ENCODE measurements at places on chromosomes 16 and 17.

GRCh38 chr16:17215306-17215705 lies 255.5 kb downstream of the XYLT1 start:
- no peak for DNase-seq

- DNase-seq = no peak
Measured at GRCh38 chr17:55320594-55321426, 56.0 kb downstream of the HLF start.

DNA sequence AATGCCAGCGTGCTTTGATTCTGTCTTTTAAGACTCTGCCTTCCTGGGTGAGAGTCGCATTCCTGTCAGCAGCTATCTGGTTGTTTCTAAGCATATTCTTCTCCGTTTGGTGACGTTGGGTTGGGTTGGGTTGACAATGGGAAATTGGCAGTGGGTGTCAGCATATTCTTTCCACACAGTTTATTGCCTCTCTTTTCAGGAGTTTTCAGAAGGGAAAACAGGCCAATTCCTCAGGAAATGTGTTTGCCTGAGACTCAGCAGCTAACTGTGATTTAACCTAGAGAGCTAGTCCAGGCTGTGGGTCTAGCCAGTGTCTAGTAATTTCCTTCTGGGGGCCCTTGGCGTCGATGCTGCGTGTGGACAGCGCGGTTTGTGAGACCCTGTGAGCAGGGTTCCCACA lies 21.2 kb downstream of the EPN2 start:
- no peak for DNase-seq

DNA sequence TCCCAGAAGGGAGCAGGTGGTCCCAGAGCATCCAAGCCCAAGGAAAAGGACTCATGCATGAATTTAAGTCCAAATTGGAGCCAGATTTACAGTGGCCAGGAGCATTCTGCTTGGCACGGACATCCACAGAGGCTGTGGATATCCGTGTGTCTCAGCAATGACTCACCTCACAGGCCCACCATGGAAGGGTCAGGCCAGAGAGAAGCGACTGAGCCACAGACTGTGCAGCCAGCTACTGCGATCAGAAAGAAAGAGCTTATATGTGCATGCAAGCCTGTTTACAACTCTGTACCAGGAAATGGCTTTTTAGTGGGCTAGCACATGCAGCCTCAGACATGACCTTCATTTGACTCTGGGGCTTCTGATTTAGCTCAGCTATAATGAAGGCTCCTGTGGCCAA lies 231.0 kb downstream of the C16orf95 start:
- peak; percentile 83 for DNase-seq

GRCh38 chr17:39264119-39264518 lies 38.4 kb upstream of the STAC2 start:
- no peak for DNase-seq

- no peak for DNase-seq
Measured at GRCh38 chr16:64083428-64084129, 1038.3 kb downstream of the CDH11 start.

GRCh38 chr16:84581158-84581557 lies 36.7 kb downstream of the COTL1 start:
- no peak for DNase-seq

GRCh38 chr16:4615384-4616046 lies 827 bp upstream of the UBALD1 start:
- DNase-seq = no peak

DNA sequence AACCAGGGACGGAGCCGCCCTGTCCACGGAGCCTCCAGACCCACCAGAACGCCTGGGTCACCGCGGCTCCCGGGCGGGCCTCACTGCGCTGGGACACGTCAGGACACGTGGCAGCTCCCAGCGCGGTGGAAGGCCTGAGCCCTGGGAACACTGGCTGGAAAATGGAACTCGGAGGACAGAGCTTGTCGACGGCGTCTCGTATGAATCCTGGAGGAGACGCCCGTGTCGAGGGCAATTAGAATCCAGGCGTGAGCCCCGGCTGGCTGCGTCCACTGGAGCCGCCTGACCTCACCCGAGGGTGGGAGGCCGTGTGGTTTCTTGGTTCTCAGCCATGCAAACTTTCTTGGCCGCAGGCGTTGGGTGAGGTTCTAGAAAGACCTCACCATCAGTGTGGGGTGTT lies 173.9 kb downstream of the LAT start:
- DNase-seq = no peak

- DNase-seq = no peak
Measured at GRCh38 chr17:76275382-76276068, 10.4 kb downstream of the UBALD2 start.

DNA sequence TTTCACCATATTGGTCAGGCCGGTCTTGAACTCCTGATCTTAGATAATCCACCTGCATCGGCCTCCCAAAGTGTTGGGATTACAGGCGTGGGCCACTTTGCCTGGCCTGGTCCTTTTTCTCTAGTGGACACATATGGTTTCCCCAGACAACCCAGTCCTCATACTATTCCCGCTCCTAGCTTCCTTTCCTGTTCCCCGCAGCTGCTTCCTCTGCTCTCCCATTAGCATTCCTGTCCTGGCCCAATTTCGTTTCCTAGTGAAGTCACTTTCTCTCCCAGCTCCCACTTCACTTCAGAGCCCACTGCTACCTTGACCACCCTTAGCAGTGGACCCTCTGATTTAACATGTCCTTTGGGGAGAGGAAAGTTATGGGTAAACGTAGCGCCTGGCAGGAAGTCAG lies 11.3 kb downstream of the KATNIP start:
- no peak for DNase-seq

GRCh38 chr17:39156491-39156890 lies 5.1 kb upstream of the PLXDC1 start:
- no peak for DNase-seq

- no peak for DNase-seq
Measured at GRCh38 chr17:75891605-75892555, 4.9 kb downstream of the TRIM65 start.

DNA sequence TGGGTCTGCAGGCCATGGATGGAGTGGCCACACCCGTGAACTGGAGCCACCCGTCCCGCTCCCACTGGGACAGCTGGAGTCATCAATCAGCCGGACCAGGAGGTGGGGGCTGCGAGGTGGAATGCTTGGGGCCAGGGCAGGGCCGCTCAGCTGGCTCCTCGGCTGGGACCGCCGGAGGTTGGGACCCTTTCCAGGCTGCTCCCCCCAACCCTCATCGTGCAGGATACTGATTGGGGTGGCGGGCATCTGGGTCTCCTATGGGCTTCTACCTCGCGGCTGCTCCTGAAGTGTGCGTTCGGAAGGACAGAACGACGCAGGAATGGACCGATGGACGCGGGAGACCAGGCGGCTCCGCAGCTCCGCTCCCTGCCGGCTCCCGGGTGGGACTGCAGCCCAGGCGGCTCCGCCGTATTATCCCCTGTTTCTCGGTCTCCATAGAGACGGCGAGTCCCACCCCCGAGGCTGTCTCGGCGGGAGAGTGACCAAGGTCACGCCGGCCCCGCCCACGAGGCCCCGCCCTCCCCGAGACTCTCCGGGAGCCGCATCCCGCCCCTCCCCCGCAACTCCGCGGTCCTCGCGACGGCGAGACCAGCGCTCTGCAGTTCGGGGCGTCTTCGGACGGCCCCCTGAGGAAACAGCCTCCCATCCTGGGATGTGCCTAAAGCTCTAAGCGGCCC lies at the start of gene TPPP3:
TSS of gene TPPP3 (minus strand) at position 388 of the 677 bp plus-strand sequence. CDS start 2,387 bp downstream, outside the sequence.
- DNase-seq = peak; percentile 84

GRCh38 chr17:48843187-48843900 lies 12.5 kb downstream of the CALCOCO2 start:
- DNase-seq = peak; percentile 37

DNA sequence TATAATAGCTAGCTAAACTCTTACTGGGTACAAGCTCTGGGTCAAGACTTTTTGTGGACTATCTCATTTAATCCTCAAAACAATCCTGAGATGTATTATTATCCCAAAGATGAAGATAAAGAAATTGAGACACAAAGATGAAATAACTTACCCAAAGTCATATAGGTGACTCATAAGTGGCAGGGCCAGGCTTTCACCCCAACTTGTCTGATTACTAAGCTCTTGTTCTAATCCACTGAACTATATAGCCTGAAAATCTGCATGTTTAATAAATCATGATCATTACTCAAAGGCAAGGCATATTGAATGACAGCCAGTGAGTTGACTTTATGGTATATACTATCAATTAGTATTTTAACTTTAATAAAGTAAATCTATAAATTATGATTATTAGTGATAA lies 77.4 kb downstream of the SKAP1 start:
- DNase-seq = no peak

- no peak for DNase-seq
Measured at GRCh38 chr17:36544044-36544306, 744 bp upstream of the GGNBP2 start.

GRCh38 chr16:46648656-46649055 lies 27.5 kb upstream of the SHCBP1 start:
- DNase-seq = no peak

- no peak for DNase-seq
Measured at GRCh38 chr16:4874666-4875065, 27.4 kb downstream of the UBN1 start.

- DNase-seq = no peak
Measured at GRCh38 chr17:11950771-11951519, 46.3 kb downstream of the ZNF18 start.

DNA sequence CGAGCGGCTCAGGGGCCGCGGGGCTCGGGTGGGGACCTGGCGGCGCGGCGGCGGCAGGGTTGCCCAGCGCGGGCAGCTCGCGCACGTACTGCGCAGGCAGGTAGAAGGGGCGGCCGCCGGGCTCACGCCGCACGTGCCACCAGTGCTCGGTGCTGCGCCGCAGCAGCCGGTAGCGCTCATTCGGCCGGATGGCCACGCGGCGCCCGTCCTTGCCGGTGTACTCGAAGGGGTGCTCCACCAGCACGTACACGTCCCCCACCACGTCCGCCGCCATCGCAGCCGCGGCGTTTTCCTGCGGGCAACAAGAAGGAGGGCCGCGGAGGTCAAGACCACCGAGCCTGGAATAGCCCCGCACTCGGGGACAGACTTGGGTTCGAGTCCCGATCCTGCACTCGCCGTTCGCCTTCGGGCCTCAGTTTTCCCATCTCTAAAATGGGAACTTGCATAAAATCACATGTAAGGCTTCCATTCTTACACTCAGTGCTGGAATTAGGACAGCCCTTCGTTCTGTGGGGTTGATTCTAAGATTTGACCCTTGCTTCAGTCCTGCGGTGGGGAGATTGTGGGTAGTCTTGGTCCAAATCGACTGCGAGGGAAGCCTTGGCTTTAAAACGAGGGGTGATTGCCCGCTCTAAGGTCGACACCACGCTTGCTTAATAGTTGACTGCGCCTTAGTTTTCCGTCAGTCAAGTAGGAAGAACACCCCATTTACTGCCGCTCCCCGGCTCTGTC lies 2.5 kb downstream of the ARHGAP27 start:
- DNase-seq = no peak

- DNase-seq = no peak
Measured at GRCh38 chr17:65181237-65182061, 44.3 kb downstream of the RGS9 start.

GRCh38 chr17:46115699-46116098 lies 77.5 kb downstream of the KANSL1 start:
- no peak for DNase-seq

Data from astrocyte of the spinal cord (primary cell).